ENCODE measurements at places on chromosomes 11 and 22.
A peak's percentile ranks its signal among the peaks of the same experiment; 100 is the strongest.

- no peak for DNase-seq
Observed at GRCh38 chr11:112565551-112565950, 304.9 kb upstream of the PLET1 start.

DNA sequence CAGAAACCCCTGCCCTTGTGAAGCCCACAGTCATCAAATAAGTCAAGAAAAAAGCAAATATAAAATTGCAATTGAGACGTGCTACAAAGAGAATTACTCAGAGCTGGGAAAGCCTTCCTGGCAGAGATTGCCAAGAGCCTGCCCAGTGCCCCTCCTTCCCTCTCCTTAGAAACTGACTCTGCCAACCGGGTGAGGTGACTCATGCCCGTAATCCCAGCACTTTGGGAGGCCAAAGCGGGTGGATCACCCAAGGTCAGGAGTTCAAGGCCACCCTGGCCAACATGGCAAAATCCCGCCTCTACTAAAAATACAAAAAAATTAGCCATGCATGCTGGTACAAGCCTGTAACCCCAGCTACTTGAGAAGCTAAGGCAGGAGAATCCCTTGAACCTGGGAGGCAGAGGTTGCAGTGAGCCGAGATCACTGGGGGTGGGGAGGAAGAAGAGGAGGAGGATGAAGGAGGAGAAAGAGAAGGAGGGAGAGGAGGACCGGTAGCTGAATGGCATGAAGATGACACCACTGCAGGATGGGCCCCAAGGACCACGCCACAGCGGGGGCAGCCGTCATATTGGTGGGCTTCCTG is 76.1 kb upstream of the RTL6 start:
- DNase-seq: no peak

- DNase-seq: no peak
Observed at GRCh38 chr22:27212617-27213177, 555.3 kb downstream of the MIAT start.

GRCh38 chr11:110376711-110377324 is 52.9 kb upstream of the FDX1 start:
- DNase-seq: peak; percentile 42

DNA sequence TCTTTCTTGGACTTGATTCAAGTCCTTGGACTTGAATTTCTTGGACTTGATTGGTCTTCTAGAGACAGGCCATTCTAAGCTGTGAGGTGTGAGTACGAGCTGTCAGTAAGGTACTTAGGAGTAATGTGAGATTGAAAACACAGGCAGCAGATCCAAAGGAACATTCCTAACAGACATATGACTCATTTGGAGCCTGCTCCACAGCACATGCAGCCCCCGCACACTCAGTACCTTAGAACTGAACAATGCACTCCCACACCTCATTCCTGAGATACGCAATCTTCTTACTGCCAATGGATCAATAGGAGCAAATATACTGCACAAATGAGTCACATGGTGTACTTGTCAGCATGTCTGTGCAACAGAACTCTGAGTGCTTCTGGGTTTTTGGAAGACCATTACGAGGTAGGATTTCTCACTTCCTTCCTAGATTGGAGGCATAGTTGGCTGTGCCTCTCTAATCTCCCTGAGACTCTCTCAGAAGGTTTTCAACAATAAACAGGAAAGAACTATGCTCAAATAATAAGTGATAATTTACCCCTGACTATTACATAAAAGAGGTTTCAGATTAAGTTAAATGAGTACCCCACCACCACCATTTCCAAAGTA is 243.1 kb downstream of the KCNA4 start:
- DNase-seq: no peak

DNA sequence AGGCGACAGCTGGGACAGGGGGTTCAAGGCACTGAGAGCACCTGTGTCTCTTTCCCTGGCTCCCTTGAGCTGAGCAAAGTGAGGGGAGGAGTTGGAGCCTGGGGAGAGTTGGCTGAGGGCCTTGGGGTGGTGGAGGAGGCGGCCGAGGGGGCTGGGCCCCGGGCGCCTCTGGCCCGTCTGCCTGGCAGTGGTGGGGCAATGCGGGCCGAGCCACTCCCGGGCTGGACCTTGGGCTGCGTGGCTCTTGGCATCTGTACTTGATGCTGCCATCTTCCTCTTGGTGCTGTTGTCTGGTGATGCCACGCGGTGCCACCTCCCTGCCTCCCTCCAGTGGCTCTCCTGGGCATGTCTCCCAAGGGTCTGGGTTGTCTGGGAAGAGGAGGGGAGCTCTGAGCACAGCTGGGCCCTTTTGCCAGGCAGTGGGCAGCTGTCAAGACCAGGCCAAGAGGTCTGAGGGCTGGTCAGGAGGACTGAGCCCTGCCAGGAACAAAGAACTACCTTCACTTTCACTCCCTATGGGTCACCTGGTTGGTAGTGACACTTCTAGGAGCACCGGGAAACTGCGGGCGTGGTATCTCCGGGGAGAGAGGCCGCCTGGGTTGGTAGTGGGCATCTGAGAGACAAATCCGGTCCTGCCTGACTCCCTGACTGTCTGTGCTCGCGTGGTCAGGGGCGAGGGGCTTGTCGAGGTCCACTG is 1.3 kb downstream of the GRIK4 start:
- no peak for DNase-seq

GRCh38 chr11:68950762-68951161 is 30.0 kb downstream of the MRGPRD start:
- DNase-seq: no peak

GRCh38 chr22:21726650-21727049 is 8.9 kb downstream of the YPEL1 start:
- DNase-seq: no peak

DNA sequence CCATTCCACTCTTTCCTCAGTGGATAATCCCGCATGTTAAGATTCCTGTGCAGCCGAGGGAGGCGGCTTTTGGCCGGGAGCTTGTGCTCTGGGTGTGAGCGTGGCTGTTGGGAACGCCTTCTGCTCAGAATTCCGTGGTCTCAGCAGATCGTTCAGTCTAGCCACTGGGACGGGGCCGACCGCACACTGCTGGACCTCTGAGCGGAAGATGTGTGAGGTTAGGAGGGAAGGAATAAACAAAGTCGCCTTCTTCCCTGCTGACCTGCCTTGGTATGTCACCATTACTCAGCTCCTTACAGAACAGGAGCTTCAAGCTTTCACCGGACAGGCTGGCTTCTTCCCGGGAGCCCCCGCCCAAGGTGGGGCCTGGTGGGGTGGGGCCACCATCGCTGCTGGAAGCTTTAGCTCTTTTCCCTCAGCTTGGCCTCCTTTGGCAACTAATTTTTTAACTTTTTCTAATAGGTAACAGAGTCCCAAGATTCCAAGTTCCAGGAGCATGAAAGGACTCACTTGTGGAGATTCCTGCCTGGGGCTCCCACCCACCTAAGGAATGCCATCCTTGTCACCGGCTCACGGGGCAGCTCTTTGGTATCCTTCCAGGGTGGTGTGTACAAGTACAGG is 22.5 kb upstream of the SEPTIN5 start:
- DNase-seq: no peak

- no peak for DNase-seq
Observed at GRCh38 chr11:41301023-41301422, 158.4 kb downstream of the LRRC4C start.

DNA sequence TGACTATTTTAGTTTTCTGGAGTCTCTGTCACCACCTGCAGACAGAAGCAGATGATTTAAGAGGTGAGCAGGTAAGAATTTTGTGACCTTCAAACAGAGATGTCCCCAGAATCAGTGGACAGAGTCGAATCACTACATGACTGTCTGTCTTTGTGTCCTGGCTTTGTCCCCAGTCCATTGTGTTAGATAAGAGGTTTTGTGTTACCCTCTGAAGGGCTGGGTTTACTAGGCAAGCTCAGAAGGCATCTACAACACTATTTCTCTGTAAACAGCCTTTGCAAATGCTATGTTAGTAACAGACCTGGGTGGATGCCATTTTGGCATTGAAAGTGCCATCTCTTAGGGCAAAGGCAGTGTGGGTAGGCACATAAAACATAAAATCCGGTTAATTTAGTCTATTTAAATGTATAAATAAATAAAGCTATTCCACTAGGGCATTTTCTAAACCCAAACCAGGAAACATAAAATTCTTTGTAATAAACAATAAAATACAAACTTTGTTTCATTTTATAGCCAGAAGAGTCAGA is 40.3 kb upstream of the CADM1 start:
- no peak for DNase-seq

DNA sequence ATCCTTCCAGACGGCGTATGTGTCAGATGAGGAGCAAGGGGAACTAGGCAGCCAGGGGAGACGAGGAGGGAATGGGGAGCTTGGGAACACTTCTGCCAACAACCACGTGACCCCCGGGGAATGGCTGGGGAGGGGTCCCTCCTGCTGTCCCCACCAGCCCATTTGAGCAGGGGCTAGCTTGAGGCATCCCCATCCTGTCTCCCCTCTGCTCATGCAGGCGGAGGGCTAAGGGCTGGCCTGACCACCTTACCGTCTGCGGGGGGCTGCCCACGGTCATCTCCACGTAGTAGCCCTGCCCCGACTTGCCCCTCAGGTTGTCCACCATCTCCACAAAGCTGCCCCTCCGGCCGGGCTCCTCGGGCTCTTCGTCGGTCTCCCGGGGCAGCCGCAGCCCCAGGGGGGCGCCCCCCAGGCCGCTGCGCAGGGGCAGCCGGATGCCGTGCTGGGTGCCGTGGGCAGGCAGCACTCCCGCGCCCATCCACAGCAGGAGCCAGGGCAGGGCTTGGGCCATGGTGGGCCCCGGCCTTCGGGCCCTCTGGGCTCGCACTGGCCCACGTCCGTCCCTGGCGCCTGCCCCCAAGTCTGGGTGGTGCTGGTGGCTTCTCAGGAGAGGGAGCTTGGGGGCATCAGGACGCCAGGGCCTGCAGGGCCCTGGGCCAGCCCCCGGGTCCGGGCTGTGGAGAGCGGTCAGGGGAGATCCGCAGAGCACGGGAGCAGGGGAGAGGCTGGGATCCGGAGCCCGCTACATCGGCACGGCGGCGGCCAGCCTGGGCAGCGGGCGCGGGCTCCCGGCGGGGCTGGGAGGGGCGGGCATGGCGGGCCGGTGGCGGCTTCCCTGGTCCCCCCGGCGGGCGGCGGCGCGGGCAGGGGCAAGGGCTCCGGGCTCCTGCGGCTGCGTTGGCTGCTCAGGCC is 515 bp downstream of the BACE1 start:
- no peak for DNase-seq

- DNase-seq: no peak
Observed at GRCh38 chr11:85167038-85167437, 460.1 kb downstream of the DLG2 start.

DNA sequence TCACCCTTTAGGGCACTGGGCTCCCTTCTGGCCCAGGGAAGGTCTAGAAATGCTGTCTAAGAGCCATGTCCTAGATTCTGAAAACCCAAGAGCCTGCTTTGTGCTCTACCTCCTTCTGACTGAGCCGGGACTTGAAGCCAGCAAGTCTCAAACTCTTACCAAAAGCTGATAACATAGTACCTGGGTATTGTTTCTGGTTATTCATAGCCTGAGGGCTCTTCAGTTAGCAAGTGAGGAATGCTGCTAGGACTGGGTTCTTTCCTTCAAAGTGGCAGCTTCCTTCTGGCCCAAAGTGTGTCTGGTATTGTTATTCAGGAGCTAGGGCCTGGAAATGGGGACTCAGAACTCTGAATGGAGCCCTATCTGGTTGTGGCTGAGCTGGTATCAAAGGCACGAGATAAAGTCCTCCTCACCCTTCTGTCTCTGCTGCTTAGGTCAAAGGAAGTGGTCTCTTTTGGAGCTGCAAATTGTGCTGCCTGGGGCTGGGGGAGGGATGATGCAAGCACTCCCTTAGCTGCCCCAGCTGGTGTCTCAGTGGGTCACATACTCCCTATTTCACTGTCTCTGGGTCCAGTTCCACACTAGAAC is 696.0 kb upstream of the CCDC179 start:
- no peak for DNase-seq

DNA sequence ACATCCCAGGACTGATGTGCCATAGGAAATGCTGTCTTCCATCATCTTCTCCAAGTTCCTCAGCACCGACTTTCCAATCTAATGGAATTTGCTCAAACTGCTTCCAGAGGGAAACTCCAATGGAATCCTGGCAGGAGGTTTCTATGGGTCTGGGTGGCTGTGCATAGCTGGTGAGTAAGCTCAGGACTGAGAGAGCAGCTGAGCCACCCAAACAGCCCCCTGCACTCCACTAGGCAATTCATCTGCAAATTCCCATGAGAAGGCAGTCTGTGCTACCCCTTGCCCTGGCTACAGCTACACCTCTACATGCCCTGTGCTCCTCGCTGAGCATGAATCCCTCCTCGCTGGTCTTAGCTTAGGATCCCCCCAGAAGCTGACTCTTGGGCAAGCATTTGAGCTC is 127.9 kb upstream of the CSNK2A3 start:
- no peak for DNase-seq

DNA sequence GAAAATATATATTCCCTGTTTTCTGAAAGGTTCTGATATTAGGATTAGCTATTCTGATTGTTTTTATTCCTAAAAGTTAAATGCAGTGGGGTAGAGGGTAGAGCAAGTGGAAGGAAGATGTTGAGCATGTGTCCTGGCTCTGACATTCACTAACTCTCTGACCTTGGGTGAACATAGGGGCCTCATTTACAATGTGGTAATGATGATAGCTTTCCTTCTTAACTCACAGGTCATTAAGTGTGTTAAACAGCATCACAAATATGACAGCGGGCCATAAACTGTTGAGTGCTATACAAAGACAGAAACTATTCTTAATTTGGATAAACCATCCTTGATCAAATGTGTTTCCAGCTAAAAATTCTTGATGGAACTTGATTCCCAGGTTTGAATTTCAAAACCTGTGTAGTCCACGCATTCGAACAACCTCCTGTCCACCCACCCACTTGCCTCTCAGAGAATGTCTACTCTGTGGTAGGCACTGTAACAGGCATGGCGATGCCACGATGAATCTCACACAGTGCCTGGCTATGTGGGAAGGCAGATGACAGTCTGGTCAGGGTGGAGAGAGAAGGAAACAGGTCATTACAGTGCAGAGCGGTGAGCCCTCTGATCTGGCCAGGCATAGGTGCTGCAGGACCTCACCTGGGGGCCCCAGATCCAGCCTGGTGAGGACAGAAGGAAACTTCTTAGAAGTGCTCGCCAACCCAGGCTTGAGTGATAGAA is 19.3 kb upstream of the PEX26 start:
- no peak for DNase-seq

- no peak for DNase-seq
Observed at GRCh38 chr11:94815705-94816344, 47.7 kb downstream of the AMOTL1 start.

DNA sequence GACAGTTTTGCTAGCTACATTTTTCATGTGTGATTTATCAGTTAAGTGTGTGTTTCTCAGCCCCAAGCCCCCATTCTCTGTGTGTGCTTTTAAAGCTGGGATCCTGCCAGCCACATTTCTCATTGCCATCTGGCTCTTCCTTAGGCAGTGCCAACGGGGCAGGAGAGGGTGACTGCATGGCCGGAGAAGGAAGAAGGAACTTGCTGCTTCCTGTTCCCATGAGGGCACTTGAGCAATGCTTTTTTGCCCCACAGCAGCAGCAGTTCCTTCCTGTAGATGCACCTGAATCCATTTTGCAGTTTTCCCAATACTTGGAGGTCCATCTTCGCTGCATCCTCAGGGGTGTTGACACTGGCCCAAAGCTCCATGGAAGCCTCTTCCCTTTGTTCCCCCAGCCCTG is 37.5 kb downstream of the TNRC6B start:
- no peak for DNase-seq

- DNase-seq: no peak
Observed at GRCh38 chr11:130180491-130180890, 20.9 kb downstream of the ST14 start.

GRCh38 chr11:30107899-30108298 is 91.1 kb upstream of the KCNA4 start:
- no peak for DNase-seq
